Colonic mucosa (tissue), 4 donors: ENCODE measurements at places on chromosomes 11 and 22. TPM values are rescaled to one million over a fixed set of nuclear protein-coding genes. Genes with fewer than 3 reads are reported as not detected.

GRCh38 chr11:121417055-121417551 lies 35.0 kb upstream of the SORL1 start:
- peak; percentile 92 for DNase-seq

- DNase-seq, result no peak
Measured at GRCh38 chr11:108973402-108974162, 308.7 kb downstream of the DDX10 start.

DNA sequence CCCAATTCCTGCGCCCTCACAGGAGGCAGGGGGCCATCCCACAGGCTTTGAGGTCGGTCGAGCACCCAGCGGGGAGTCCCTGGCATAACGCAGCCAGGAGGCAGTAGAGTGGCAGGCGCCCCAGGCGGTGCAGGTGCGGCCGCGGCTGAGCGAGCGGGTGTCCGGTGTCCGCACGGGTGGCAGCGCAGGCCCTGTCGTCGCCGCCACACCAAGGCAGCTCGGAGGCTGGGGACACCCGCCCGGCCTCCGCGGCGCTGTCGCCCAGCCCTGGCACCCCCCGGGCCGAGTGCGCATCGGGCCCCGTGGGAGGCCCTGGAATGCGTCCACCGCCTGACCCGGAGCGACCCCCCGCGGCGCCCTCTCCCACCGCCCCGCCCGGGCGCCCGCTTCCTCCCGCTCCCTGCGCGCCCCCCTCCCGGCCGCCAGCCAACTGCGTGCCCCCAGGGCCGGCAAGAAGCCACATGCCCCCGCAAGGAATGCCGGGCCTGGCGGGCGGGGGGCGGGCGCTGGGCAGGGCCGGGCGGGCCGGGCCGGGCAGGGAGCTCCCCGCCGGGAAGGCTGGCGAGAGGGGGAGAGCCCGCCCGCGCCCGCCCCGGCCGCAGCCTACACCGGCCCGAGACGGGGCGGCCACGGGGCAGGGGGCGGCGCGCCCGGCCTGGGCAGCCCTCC lies 33.9 kb downstream of the PRDM11 start:
- DNase-seq, result peak; percentile 70

Gene PIH1D2
- total RNA-seq, result 0.82 TPM

Gene HOATZ
- total RNA-seq, result not detected

- DNase-seq, result no peak
Measured at GRCh38 chr22:23398701-23399366, 181.3 kb downstream of the IGLL1 start.

- no peak for DNase-seq
Measured at GRCh38 chr11:111934306-111934705, 2.8 kb upstream of the DIXDC1 start.

Gene LRRC56
- total RNA-seq, result 3.2 TPM

- DNase-seq, result no peak
Measured at GRCh38 chr11:10041748-10042446, 252.1 kb downstream of the SBF2 start.

- DNase-seq, result no peak
Measured at GRCh38 chr11:16034074-16034473, 322.3 kb downstream of the SOX6 start.

- no peak for DNase-seq
Measured at GRCh38 chr11:528166-528814, 7.1 kb downstream of the HRAS start.

Gene CRYBB3
- 0.48 TPM for total RNA-seq

DNA sequence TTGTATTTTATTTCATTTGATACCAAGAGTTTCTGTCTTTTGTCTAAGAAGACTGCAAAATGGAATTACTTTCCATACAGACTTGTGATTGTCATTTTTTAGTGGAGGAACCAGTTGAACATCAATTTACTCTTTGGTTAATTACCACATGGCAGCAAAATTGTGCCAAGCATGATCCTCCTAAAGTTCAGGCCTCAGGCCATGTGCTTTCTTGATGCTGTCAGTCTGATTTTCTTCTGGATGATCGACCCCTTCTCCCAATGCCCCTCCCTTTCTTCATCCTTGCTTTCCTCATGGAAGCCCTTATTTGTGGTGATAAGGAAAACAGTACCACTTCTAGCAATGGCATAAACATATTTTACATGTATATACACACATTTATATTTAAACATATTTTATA lies 76.2 kb downstream of the SVIP start:
- DNase-seq, result no peak

- DNase-seq, result no peak
Measured at GRCh38 chr22:17233348-17234043, 14.3 kb upstream of the ADA2 start.

DNA sequence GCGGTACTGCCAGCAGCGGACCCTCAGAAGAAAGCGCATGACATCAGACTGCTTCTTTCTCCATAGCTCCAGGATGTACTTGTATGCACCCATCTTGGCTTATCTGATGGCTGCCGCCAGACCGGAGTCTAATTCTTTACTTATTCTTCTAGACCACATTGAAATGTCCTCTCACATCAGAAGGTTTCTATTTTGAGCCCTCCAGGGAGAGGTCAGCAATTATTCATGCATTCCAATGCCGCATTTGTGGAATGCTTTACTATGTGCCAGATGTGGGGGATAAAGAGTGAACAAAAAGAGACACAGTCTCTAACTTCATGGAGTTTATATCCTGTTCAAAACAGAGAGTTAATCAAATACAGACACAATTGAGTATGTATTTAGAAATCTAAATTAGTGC lies 230.1 kb downstream of the MIAT start:
- no peak for DNase-seq

GRCh38 chr11:30585125-30585891 lies 845 bp downstream of the MPPED2 start:
- DNase-seq, result no peak

DNA sequence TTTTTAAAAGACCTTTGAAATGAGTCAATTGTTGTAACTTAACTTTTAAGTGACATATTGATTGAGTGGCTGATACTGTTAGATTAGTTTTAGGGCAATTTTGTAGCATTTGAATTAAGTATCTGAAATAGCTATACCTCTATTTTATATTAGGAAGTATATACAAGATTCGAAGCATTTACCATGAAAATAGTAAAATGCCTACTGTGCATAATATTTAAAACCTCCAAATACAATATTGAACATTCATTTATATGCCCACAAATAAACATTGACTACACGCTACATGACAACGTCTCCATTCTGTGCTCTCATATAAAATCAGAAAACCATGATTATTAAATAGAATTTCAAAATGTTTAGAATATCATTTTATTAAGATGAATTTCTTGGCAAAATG lies 14.5 kb downstream of the SOX6 start:
- no peak for DNase-seq

DNA sequence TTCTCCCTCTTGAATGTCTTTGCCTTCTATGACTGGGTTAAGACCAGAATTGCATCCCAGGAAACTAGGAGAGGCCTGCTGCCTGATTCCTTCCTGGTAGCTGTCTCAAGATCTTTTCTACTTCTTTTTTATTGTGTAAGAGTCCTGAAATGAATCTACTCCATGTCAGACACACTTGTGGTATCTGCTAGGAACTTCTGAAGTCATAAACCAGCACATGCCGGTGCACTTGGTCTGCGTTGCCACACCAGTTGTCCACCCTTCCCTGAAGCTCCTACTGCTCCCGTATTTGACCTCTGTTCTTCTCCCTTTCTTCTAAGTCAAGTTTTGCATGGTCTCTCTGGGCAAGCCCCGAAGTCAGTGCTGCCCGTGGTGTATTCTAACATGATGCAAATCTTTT lies 644.2 kb downstream of the ETS1 start:
- DNase-seq, result no peak

DNA sequence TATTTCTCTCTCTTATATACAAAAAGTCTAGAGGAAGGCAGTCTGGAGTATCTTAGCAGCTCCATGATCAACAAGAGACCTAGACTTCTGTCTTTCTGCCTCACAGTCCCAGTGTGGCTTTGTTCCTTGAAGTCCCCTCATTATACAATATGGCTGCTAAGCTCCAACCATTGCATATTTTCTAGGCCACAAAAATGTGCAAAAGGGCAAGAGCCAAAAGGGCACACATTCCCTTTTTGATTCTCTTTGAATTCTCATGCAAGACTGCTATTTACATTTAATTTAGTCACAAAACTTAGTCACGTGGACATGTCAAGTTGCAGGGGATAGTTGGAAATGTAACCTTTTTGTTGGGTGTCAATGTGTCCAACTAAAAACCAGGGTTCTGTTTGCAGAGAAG lies 64.2 kb upstream of the OLFML1 start:
- DNase-seq, result no peak

DNA sequence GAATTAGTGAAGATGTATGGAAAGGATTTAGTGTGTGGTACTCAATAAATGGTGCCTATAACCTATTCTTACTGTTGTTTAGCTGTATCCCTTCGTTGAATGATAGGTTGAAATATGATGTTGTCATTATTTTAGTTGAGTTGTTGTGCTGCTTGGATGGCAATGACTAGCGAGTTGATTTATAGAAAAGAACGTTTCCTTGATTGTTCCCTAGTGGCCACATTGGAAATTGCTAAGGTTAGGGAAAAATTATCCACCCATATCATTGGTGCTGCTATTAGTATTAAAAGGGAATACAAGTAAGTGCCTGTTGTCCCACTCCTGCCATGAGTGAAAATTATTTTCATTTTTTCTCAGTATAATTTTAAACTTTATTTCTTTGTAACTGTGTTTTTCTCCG lies 14.5 kb downstream of the EMSY start:
- no peak for DNase-seq

DNA sequence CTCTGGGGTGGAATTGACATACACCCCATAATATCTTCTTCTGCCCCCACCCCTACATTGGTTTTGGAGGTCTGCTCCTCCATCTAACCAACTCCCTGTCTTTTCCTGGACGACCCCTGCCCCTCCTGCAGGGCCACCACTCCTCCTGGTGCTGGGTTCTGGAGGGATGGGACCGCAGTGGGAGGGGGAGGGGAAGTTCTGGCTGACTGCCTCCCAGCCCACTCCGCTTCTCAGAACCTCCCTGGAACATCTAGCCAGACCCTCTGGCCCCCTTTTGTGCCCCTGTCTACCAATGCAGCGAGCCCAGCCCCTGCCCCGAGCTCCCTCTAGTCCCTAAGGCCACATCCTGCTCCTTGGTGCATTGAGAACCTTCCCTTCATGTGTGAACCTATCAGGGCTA lies 1.2 kb downstream of the MYRF start:
- no peak for DNase-seq

DNA sequence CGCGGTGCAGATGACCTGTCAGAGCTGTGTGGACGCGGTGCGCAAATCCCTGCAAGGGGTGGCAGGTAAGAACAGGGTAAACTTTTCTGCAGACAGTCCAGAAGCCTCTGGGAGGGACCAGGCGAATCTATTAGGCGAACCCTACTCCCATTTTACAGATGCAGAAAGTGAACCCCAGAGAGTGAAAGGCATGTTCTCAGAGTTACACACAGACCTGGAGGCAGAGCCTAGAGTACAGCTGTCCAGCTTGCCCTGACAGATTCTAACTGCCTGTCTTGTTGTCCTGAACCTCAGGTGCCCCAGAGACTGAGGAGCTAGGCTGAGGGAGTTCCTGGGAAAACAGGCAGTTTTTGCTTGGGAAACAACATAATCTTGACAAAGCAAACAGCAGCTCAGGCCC lies 665 bp downstream of the CCS start:
- peak; percentile 28 for DNase-seq

DNA sequence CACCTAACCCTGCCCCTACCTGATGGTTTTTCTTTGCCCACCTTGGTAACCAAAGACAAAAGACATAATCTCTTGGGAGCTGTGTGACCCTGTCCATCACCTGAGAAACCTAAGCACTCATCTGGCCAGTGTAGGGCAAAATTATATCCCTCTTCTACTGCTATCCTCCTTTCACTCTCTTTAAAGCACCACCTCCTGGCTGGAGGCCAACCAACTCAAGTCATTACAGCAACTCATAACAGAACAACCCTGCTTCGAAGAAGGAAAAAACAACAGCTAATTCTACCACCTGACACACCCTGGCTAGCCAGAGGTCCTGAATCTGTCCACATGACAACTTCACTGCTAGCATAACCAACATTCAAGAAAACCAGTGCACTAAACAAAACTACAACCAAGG lies 45.5 kb downstream of the GAS2 start:
- DNase-seq, result peak; percentile 67

- no peak for DNase-seq
Measured at GRCh38 chr22:26635117-26635516, 13.4 kb downstream of the CRYBA4 start.

Gene MYOD1
- total RNA-seq, result not detected

Gene HORMAD2
- total RNA-seq, result not detected

Gene SOX6
- 2.1 TPM for total RNA-seq

GRCh38 chr11:19453651-19454257 lies 213.0 kb upstream of the E2F8 start:
- DNase-seq, result no peak
